Progenitor cell of endocrine pancreas (in vitro differentiated cells): ENCODE measurements at places on chromosomes 5 and 9. TPM values are rescaled to one million over a fixed set of nuclear protein-coding genes. Genes with fewer than 3 reads are reported as not detected.

PHF19 gene
- 27.2 and 28.4 TPM in 2 replicates for total RNA-seq

PCDHGB6 gene
- total RNA-seq, result 23.1 and 24.0 TPM in 2 replicates

WDR38 gene
- not detected in 2 replicates for total RNA-seq

DNA sequence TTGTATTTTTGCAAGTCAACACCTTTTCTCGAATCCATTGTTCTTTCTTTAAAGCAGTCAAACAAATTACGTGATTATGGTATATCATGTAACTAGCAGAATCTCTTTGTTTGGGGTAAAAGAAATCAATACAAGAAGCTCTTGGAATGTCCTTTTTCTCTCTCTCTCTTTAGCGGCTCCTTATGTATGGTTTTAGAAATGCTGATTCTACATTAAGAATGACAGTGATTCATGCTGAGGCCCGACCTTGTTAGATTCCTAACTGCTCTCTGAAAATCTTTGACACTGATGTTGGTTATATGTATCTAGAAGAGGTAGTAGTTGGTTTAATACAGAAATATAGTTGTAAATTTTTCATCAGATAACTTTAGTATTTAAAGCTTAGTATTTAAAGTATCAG lies 76.4 kb downstream of the SNX24 start:
- DNase-seq, result no peak

DNA sequence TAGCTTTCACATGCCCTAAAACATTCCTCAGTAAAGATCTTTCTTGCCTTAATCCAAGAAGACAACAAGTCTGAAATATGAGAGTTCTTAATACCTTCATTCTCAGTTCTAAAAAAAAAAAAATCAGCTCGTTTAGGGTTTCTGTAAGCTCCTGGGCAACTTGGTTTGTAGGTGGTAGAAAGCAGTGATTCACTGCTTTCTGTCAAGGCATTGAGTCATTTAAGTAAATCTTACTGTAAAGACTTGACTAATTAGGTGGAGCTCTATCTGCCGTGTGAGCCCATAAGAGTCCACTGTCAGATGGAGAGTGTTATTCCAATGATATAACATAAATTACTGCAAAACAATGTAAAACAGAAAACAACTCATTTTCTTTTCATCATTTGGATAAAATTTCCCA lies 56.1 kb upstream of the MAST4 start:
- DNase-seq, result no peak

DNA sequence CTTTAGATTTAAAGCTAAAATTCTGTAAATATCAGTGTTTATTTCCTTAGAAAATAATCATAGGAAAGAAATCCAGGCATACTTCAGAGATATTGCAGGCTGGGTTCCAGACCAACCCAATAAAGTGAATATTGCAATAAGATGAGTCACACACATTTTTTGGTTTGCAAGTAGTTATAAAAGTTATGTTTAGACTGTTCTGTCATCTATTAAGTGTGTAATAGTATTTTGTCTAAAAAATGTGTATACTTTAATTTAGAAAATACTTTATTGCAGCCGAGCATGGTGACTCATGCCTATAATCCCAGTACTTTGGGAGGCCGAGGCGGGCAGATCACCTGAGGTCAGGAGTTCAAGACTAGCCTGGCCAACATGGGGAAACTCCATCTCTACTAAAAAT lies 6.9 kb upstream of the RIC1 start:
- no peak for DNase-seq

DNA sequence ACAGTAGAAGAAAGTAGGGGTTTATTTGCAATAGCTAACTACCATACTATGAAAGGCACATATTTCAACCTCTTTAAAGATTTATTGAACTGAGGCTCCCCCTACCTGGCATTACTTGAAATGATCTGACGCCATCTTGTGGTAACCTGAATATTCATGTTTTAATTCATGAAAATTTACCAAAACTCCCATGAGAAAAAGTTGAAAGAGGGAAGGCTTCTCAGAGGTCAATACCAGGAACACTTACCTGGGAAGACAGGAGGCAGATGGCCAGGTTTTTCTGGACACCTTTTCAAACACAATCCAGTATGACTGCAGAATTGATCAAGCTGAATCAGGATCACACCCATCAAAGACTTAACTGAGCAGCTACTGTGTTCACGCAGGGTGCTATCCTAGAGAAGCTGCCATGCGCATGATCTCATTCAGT lies 9.4 kb downstream of the PRELID2 start:
- no peak for DNase-seq

GRCh38 chr5:73749485-73750270 lies 123.7 kb downstream of the ARHGEF28 start:
- no peak for DNase-seq

- DNase-seq, result no peak
These were observed 21.3 kb downstream of the NREP start for GRCh38 chr5:111735583-111736270.

GRCh38 chr5:153400931-153401330 lies 89.5 kb upstream of the GRIA1 start:
- DNase-seq, result no peak
